ENCODE measurements at places on chromosomes 1 and 21.
A peak's percentile ranks its signal among the peaks of the same experiment; 100 is the strongest.

- no peak for DNase-seq
These were observed 35.0 kb upstream of the THEM4 start for GRCh38 chr1:151944126-151944856.

DNA sequence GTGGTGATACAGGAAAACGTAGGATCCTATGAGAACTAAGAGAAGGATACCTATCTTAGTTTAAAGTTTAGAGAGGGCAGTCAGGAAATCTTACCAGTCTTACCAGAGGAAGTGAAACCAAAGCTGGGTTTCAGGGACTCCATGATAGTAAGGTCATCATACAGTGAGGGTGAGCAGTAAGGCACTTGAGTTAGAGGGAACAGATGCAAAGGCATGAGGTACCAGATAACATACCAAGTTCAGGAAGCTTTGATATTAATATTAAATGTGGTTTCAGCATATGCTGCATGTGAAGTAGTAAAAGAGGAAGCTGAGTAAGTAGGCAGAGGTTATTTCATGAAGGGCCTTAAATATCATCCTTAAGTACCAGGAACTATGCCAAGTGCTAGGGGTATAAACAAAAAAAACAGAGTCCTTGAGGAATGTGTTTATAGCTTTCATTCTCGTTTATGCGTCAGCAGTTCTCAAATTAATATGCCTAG lies 16.9 kb downstream of the ATG4C start:
- DNase-seq, result no peak

DNA sequence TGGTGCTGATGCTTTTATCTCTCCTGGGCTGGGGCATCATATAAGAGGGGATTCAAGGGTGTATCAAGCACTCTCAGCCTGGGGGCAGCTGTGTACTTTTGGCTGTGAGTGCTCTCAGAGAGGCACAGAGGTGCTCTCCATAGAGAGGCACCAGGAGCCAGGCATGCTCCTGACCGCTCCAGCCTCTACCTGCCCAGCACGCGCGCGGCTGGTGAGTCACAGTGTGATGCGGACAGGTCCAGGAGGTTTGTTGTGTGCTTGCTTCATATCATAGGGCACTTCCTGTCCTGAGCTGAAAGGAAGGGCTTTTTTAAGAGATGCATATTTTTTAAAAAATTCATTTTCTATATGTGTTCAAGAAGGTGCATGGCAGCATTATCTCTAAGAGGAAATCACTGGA lies 93.6 kb upstream of the BCAR3 start:
- DNase-seq, result no peak

DNA sequence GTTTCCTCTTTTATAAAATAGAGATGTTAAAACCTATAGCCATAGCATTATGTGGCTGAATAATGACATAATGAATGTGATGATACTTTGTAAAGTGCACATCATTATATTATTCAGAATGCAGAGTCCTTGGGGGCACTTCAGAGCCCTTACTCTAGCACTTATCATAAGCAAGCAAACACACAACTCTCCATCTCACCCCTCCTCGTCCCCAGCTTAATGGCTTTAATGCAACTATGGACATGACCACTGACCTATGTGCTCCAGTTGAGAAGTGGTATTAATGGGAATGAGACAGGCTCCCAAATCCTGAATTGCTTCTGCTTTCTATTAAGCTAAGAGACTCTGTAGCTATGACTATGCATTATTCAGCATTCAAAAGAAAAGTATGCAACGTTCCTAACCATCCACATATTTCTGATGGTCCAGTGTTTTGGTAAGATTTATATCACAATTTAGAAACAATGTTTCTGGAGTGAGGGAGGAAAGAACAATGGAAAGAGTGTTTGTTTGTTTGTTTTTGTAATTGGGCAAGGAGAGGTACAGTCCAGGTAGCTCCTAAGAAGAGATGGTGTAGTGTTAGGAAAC lies 194.0 kb upstream of the PLXNA2 start:
- no peak for DNase-seq

GRCh38 chr1:39957299-39958015 lies 2.5 kb downstream of the MFSD2A start:
- DNase-seq, result no peak

DNA sequence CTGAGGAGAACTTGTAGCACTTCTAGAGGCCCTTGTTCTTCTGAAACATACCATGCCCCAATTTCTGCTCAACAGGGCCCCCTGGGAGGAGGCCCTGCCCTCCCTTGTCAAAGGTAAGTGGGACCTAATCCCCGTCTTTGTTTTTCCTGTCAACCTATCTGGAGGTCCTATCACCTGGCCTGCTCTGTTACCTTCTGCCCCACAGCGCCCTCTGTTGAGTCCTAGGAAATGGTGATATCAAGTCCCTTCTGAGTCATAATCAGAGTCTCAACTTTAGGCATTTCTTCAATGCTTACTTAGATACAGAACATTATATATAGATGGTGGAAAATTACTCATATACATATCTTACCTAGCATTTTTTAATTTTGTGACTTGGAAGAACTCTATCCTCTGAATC lies 28.2 kb upstream of the FCRL4 start:
- no peak for DNase-seq

- no peak for DNase-seq
These were observed 25.5 kb downstream of the SLC2A1 start for GRCh38 chr1:42933060-42933586.

- DNase-seq, result no peak
These were observed 751 bp downstream of the STUM start for GRCh38 chr1:226549094-226549936.

- no peak for DNase-seq
These were observed 5.4 kb upstream of the SHISA4 start for GRCh38 chr1:201883266-201883665.

- DNase-seq, result no peak
These were observed 14.1 kb downstream of the TTC39A start for GRCh38 chr1:51316113-51316845.

DNA sequence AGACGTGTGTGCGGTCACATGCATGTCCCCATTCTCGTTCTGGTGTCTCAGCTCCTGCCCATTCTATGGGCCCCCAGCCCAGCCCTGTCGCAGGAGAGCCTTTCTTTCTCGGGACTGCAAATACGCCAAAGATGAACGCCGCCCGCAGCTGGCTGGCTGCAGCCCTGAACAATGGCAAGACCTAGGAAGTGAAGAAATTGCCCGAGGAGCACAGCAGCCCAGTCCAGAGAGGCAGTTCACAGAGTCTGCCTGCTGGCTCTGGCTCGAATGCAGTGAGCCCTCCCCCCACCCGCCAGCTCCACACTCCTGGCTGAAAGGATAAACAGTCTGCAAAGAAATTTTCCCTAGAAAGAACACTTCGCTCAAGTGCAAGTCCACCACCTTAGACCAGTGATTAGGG lies 23.3 kb downstream of the PAX7 start:
- DNase-seq, result no peak

DNA sequence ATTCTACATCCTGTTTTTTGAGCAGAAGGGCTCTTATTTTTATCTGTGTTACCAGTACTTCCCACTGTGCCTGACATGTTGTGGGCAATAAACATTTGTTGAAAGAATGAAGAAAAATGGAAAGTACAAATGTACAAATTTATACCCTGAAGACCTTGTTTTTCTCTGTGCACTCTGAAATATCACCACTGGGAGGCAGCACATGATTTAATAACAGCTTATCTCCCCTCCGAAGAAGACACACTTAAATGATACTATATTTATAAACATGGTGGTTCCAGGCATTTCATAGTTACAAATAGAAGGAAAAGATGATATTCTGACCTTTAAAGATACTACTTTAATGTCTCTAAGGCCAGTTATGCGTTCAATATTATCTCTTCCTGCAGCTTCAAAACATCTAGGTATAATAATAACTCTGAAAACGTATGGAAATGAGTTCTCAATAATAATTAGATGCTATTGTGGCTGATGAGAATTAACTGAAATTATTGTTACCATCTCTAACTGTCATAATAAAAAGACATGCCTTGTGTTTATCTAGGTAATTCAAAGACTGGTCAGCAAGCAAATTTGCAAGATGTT lies 12.8 kb downstream of the DYNLT5 start:
- peak; percentile 40 for DNase-seq

GRCh38 chr1:232574889-232575762 lies 54.8 kb downstream of the SIPA1L2 start:
- no peak for DNase-seq

DNA sequence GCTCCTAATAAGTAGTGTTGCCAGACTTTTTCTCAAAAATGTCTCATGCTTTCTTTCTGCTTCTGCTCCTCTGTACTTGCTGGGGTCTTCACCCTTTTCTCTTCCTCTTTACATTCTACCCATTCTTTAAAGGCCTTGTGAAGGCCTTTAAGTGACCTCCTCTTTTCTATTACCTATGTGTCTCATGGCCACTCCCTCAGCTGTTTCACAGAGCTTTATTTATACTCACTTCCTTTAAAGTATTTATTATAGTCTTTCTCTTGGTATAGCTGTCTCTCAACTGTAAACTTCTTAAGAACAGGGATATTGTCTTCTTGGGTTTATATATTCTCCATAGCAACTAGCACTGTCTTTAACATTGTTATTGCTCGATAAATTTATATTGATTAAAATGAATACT lies 792 bp downstream of the GOLPH3L start:
- DNase-seq, result no peak

- DNase-seq, result no peak
These were observed 54.4 kb upstream of the B3GALNT2 start for GRCh38 chr1:235558621-235559169.

GRCh38 chr1:6008084-6008415 lies 15.8 kb upstream of the NPHP4 start:
- DNase-seq, result no peak

DNA sequence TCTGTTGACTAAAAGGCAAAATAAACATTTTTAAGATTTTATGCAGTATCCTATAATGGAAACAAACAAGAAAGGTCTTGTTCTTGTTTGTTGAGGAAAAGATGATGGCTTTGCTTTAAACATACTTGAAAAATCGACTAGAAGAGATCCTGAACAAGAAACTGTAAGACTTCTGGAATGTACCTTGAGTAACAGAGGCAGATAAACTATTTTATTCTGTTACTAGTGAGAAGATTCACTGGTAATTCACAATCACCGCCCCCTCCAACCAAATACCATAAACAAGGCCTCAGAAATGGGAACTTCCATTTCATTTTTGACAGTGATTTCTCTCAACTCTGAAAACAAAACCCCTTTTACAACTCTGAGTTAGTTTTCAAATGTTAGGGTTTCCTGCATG lies 18.1 kb downstream of the TSEN15 start:
- DNase-seq, result no peak

DNA sequence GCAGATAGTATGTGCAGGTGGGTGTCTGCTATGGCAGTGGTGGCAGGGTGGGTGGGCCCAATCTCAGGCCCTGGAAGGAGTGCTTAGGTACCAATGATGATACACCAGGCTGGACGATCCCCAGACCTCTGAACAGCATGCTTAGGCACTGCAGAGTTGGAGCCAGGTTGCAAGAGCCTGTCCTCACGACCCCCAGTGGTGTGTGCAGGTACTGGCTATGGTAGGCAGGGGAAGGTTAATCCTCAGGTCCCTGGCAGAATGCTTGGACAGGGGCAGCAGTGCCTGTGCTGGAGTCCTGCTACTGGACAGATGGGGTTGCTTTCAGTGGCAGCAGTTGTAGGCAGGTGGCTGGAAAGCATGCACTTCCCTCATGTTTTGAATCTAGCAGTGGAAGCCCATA lies 100.5 kb upstream of the NEK7 start:
- DNase-seq, result no peak

DNA sequence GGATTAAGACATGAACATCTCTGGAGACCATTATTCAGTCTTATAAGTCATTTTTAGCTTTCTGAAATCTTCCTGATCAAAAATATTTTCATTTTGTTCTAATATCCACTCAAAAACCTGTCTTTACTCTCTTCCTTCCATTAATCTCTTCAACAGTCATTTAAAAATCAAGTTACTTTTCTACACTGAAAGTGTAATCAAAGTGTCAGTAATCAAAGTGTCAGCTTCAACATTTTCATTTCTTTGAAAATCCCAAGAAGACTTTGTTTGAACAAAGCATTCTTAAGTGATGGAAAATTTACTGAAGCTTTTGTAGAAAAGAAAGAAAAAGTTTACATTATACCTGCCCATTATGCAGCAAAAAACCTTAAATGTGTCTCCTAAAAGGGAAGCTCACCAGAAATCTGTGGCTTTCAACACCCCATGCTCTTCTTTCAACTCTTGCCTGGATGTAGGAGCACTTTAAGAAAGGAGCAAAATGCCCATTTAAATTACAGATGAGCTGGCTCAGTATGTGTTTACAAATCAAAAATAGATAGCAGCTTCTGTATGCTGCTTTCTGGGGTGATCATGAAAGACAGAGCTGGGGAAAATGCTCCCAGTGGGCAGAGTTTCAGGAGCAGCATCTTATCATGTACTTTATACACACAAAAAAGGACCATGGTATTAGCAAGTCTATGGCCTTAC lies 260.8 kb upstream of the NCAM2 start:
- no peak for DNase-seq

GRCh38 chr1:8011016-8011415 lies 15.1 kb downstream of the ERRFI1 start:
- DNase-seq, result no peak

DNA sequence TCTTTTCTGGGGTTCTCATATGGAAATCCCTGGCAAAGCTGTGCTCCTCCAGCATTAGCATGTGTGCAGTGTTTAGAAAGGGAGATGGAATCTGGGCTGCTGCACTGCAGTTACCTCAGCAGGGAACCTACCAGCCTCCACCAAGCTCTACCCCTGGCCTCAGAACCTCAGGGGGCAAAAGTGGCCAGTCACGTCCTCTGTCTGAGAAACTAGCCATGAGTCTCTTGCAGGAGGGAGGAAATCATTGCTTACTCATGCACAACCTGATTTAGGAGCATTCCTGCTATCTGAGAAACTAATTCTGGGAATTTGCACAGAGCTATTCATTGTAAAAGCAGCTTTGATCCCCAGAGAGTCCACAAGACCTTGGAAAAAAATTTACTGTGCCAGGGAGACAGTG lies 80.6 kb upstream of the IPO9 start:
- no peak for DNase-seq

- no peak for DNase-seq
These were observed 58.5 kb upstream of the S1PR1 start for GRCh38 chr1:101178341-101178687.

- no peak for DNase-seq
These were observed 60.8 kb upstream of the WLS start for GRCh38 chr1:68293122-68293521.

GRCh38 chr1:222539951-222540597 lies 7.8 kb downstream of the HHIPL2 start:
- no peak for DNase-seq

GRCh38 chr1:204495777-204496176 lies 1.2 kb upstream of the PIK3C2B start:
- no peak for DNase-seq

DNA sequence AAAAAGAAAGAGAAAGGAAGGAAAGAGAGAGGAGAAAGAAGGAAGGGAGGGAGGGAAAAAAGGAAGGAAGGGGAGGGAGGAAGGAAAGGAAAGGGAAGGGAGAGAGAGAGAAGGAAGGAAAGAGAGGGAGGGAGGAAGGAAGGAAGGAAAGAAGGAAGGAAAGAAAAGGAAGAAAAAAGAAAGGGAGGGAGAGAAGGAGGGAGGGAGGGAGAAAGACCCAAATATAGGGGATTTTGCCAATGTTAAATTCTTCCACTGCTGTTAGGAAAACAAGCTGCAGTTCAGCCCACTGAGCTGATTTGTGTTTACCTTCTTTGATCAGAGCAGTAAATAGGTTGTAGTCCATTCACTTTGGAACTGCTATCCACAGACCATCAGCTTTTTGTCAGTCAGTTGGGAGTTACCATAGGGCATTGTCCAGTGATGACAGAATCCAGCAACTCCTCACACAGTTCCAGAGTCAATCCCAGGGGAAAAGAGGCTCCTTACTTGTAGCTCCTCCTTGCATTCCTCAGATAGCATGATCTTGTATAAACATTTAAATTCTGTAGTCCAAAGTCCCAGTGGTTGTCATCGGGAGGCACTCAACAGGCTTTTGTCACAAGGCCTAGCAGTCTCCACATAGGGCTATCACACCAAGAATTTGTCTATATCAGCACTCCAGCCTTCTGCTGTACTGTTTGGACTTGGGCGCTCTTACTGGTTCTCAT lies 13.5 kb upstream of the PPP1R8 start:
- DNase-seq, result no peak
